ENCODE measurements at places on chromosomes 5 and 9.

DNA sequence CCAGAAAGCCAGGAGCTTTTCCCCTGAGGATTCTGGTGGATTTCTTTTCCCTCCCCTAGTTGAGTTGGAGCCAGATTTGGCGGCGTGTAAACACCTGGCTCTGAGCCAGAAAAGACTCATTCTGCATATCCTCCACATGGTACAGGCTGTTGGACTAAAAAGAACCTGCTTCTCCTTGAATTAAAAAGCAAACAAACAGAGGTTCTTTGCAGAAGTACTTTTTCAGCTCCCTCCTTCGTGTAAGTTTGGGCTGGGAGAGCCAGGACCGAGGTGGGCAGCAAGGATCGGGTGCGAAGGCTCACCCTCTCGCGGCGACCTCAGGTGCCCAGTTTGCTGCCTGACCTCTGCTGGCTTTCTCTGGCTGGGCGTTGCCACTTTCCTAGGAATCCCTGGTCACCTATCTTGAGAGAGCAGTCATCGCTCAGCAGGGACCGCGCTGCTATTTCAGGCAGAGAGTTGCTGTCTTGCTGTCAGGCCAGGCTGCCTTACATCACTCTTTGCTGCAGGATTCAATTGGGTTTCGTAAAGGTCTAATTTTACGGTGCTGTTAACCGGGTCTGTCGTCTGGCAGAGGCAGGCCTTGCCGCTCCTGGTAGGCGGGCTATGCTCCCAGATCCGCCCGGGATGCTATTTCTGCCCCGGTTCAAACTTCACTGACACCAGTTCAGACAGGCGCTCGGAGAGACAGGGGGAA, 3.2 kb downstream of the PAPPA start:
- DNase-seq = no peak

DNA sequence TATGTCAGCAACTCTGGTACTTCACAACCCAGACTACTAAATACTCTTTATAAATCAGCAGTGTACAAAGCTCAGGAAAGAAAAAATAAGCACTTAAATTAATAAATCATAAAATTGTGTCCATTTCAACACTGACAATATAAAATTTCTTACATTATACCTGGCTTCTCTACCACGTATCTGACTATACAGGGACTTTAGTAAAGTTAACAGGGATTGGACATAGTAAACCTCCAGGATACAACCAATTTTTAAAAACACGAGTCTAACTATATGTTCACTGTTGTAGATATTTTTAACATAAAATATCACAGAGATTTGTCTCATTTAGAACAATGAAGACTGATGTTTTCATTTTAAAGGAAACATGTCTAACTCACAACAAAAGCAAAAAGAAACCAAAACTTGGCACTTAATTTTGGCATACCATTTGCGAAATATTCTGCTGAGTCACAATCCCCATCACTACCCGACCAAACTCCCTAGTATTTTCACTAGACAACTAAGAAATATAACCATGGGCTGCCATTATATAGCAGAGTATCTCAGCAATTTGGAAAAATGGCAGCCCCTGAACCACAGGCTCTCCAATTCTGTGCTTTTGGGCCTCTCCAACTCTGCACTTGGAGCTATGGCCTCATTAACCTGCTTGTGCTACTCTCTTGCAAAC, 14.4 kb downstream of the FAM169A start:
- DNase-seq = no peak

DNA sequence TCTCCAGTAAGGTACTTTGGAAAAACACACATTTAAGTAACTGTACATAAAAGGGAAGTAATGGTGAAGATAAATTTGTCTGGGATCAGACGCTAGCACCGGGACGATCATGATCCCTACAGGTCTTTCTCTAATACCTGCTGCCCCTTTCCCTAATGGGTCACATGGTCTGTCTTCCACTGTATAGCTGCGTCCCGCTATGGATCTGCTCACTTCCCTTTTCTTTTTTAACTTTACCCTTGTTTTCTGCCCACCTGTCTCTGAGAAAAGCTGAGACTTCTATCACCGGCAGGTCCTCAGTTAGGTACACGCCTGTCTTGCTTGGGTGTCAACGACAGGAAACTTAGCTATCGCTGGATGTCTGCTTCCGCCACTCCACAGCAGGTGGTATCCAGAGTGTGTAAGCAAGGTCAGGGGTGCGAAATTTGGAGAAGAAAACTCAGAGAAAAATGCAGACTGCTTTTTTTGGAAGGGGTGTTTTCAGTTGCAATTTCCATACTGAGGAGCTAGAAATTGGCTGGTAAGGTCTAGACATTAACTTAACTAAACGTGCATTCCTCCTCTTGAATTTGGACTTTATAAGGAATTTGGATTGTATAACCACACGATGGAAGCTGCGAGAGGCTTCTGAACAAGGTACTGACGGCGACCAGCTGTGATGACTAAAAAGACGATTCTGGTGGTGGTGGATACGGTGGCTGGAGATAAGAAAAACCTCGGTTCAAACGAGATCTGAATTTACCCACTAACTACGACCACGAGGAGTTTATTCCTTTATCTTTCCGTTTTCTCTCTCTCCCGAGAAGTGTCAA, 1.1 kb upstream of the ICE1 start:
- DNase-seq = peak; percentile 9

DNA sequence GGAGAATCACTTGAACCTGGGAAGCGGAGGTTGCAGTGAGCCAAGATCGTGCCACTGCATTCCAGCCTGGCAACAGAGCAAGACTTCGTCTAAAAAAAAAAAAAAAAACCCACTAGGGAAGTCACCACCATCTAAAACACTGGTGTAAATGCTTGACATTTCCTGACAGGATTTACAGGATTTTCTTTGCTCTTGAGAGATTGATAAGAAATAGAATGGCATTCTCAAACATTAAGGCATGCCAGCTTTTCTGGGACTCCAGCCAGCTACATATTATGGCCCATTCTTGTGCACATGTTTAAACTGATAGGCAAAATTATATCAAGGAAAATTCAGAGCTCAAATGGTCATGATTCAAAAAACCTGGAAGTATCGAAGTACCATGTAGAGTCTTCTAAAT, 28.7 kb downstream of the GTF3C4 start:
- DNase-seq = no peak

GRCh38 chr5:133384903-133385302, 227.4 kb downstream of the FSTL4 start:
- no peak for DNase-seq

GRCh38 chr5:24110004-24110615, 534.7 kb downstream of the CDH10 start:
- DNase-seq = peak; percentile 14

DNA sequence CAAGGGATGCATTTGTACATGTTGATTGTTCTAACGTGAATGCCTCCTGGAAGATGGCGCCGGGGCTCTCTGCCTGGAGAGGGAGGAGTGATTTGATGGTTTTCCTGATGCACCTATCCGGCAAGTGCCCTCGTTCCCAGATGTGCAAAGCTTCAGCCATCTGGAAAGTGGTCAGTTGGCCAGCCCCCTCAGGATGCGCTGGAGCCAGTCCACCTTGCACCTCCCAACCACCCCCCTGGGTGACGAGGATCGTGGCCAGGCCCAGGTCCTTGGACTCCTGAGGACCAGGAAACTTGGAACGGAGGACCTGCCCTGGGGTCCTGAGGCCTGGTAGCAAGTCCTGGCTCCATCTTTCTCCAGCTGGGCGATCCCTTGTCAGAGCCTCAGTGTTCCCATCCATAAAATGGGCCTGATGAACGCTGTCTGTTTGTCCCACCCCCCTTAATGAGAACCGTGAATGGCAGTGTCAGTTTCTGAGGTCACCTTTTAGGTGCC, 23.6 kb upstream of the RNU6ATAC start:
- DNase-seq = no peak

DNA sequence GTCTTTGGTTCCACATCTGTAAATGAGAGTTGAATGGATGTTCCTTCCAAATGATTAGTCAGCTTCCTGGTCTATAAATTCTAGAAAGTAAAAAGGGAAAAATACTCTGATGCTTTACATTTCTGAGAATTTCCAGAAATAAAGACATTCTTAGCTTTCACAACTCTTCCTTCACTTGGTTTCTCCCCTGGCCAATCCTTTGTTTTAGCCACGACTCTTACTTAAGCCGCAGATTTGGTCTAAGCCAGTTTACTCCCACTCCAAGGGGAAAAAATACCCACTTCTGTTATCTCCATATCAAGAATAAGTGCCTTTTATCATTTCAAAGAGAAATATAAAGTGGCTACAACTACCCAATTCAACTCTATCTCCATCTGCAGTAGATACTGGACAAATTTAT, 29.7 kb downstream of the PWWP2A start:
- DNase-seq = no peak

GRCh38 chr5:107864793-107865192, 194.1 kb upstream of the EFNA5 start:
- no peak for DNase-seq

GRCh38 chr5:53817183-53817582, 256.7 kb downstream of the NDUFS4 start:
- DNase-seq = no peak

GRCh38 chr5:23506329-23507236, 826 bp upstream of the PRDM9 start:
- DNase-seq = peak; percentile 8

DNA sequence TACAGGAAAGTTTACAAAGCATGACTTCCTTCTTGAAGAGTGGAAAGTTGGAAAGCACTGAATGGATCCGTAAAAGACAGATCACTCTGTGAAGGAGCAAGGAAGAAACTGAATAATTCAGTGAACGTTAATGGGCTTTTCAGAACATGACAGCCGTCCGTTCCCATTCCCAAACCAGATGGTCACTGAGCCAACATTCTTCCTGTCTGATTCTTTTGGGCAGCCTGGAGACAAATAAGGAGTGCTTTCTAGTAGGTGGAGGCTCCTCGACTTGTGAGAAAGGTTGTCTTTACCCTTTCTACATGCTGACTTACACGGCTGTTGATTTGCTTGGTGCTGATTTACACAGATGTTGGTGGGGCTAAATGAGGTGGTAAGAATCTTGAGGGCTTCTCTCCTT, 51.0 kb upstream of the PAPPA start:
- no peak for DNase-seq

DNA sequence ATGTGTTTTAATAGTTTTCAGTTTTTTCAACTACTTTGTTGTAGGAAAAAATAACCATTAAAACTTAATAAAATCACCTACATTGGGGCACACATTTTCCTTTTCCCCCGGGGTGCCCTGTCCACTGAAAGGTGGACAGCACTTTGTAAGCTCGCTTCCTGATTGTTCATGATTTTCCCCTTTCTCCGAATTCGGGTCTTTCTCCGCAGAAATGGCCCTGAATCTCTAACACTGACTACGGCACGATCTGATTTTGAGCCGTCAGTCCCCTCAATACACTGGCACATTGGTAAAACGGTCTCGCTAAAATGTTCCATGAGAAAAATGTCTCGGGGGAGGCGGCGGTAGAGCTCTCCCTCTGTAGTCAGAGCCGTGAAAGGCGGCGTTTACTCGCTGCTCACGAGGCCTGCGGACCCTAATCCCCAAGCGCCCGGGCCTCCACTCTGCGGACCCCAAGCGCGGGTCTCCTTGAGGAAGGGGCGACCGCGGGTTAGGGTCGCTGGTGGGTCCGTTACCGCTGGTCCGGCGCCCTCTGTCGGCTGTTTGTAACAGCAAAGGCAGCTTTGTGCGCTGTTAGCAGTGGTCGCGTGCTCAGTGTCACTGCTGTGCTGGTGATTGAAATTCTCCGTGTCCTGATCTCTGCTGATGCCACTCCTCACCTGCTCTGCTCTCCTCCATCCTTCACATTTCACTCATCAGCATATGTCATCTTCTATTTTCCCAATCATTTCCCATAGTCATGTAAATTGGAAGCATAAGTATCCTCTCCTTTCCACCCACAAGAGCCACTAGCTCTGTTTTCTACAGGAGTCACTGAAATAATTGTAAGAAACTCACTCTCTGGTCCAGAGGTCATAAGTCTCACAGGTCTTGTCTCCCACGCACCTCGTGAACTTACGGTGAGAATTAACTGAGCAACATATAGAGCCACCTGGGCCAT, 10.8 kb upstream of the IFNA2 start:
- peak; percentile 58 for DNase-seq

DNA sequence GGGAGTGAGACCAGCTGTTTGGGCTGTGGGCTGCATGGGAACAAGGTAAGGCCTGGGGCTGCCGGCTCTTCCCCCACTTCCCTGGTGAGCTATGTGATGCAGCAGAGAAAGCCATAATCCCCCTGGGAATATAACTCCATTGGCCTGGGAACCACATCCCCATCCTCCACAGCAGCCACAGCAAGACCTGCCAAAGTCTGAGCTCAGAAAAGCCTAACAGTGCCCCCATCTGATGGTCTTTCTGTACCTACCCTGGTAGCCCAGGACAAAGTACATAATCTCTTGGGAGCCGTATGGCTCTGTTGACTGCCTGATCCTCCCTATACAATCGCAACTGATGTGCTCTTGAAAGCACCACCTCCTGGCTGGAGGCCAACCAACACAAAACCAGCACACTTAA, 432.6 kb downstream of the CDH18 start:
- DNase-seq = no peak

- peak; percentile 67 for DNase-seq
Observed at GRCh38 chr5:176541338-176542134, 4.3 kb upstream of the RNF44 start.

GRCh38 chr9:37650299-37650872, 368 bp upstream of the FRMPD1 start:
- no peak for DNase-seq

DNA sequence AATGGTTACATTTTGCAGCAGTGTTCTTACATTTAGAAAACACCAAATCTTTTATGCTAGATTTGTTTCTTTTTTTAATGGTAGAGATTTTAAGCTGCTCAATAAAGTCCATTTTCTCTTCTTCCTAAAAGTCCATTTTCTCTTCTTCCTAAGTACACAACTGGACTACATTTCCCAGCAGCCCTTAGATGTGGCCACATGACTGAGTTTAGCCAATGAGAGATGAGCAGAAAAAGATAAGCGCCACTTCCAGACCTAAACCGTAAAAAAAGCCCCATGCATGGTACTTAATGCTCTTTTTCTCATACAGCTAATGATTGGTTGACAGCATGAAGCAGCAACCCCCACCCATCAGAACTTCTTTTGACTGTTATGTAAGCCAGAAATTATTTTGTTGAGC, 206.7 kb downstream of the FAM114A2 start:
- peak; percentile 28 for DNase-seq

DNA sequence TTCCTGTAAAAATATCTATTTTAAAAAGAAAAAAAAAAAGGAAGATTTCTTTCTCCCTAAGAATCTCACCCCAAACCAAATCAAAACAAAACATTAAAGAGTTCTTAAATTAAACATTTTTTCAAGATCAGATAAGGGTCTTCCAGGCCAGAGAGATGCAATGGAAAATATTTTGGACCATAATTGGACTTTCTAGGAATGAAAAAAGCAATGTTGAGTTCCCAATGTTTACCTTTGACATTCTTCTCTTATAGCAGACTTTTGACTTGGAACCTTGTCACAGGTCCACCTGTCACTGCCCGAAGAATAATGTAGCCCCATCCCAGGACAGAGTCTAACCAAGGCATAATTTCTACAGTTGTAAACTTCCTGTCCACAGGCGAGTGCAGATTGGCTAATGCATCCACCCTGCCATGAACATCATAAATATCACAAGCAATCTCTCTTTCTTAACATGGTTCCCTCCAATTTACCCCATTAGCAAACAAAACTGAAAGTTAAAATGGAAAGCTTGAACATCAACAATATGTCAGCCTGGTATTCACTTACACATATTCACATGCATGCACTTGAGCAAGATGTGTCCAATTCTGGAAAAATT, 121.7 kb upstream of the ZNF366 start:
- peak; percentile 5 for DNase-seq
